ENCODE measurements at places on chromosomes 3 and 15.

- DNase-seq: peak; percentile 37
These were observed 41.0 kb upstream of the PRICKLE2 start for GRCh38 chr3:64266065-64266931.

DNA sequence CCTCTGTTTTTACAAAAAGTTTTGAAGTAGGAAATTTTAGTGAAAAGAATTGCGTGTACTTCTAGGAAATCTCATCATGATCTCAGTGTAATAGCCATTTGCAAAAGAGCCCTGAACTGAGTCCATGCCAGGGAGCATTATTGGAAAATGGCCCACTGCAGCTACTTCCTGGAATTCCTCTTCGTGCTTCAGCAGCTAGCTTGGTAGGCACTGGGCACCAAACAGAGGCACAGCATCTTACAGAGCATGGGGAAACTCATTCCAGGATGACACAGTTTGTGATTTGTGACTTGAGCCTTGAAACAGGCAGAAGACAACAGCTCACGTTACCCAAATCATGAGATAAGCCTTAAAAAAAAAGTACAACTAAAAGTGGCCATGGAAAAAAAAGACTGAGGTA is 179.1 kb downstream of the WDR72 start:
- no peak for DNase-seq

- no peak for DNase-seq
These were observed 3.4 kb downstream of the PPM1M start for GRCh38 chr3:52248816-52249547.

GRCh38 chr3:27712136-27713077 is 9.7 kb downstream of the EOMES start:
- no peak for DNase-seq

- DNase-seq: no peak
These were observed 102.5 kb downstream of the SST start for GRCh38 chr3:187567661-187568121.

DNA sequence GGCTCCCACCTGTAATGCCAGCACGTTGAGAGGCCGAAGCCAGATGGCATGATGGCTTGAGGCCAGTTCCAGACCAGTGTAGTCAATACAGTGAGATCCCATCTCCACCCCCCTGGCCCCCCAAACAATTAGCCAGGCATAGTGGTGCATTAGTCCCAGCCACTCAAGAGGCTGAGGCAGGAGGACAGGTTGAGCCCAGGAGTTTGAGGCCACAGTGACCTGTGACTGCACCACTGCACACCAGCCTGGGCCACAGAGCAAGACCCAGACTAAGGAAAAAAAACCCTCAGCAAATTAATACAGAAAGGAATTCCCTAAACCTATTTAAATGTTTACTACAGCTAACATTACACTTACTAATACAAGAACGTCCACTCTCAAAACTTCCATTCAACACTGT is 424.6 kb downstream of the SHQ1 start:
- no peak for DNase-seq

- no peak for DNase-seq
These were observed 18.7 kb upstream of the RTP2 start for GRCh38 chr3:187721055-187721454.

- DNase-seq: no peak
These were observed 408.6 kb downstream of the GBE1 start for GRCh38 chr3:81352867-81353266.

- no peak for DNase-seq
These were observed 340.8 kb upstream of the DCBLD2 start for GRCh38 chr3:99242271-99242670.

- no peak for DNase-seq
These were observed 103.3 kb upstream of the SPRED1 start for GRCh38 chr15:38149315-38149714.

- DNase-seq: no peak
These were observed at the start of gene MPI for GRCh38 chr15:74889883-74890664. MPI (plus strand) TSS chr15:74890042; CDS start chr15:74890074, 32 bp downstream.

DNA sequence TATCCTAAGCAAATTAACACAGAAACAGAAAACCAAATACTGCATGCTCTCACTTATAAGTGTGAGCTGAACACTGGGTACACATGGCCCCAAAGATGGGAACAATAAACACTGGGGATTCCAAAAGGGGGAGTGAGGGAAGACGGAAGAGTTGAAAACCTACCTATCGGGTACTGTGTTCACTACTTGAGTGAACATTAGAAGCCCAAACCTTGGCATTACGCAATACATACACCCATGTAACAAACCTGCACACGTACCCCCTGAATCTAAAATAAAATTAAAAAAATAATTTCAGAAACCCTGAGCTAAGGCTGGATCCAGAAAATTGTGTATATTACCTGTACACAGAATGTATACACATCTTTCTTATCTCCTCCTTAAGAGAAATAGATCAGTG is 42.8 kb upstream of the C3orf70 start:
- no peak for DNase-seq

DNA sequence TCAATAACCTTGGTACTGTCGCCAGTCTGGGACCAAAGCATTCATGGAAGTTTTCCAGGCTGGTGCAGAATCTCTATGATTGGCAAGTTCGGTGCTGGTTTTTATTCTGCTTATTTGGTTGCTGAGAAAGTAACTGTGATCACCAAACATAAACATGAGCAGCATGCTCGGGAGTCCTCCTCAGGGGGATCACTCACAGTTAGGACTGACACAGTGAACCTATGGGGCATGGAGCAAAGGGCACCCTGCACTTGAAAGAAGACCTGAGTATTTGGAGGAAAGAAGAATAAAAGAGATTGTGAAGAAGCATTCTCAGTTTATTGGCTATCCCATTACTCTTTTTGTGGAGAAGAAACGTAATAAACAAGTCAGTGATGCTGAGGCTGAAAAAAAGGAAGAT is 19.1 kb upstream of the EIF2B5 start:
- DNase-seq: no peak

- no peak for DNase-seq
These were observed 1.3 kb downstream of the FAIM start for GRCh38 chr3:138609898-138610266.

DNA sequence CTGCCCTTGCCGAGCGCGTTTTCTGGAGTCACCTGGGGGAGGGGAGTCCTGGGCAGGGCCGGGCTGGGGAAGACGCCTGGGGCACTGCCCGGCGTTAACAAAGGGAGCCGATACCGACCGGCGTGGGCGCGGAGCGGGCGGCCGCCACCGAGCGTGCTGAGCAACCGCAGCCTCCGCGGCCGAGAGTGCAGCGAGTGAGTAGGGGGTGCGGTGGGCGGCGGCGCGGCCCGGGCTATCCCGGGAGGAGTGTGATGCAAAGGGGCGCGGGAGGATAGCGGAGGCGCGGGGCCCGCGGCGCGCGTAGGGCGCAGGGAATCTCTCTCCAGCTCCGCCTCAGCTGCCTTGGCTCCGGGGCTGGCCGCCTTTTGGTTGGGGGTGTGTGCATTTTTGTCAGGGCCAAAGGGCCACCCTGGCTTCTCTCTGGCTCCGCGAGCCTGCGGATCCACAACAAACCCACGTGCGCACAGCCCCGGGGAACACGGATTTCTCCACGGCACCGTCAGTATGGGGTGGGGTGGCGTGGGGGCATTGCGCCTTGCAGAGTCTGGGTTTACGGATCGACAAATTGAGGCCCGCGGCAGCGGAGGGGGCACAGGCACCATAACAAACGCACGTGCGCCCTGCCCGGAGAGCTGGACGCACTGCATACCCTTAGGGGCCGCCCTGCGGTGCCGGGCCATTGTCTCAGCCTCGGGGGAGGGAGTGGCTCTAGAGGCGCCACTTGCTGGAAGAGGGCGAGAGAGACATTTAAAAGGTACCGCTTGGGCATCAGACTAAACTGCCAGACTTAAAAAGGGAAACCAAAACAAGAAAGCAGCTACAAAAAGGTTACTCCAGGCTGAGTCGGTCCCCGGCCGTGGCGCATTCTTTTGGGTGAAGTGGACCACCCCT is 560 bp downstream of the ST6GAL1 start:
- DNase-seq: no peak

- DNase-seq: no peak
These were observed 247.2 kb downstream of the PTPRG start for GRCh38 chr3:61808526-61808925.

GRCh38 chr3:184289426-184289938 is 9.6 kb upstream of the PSMD2 start:
- no peak for DNase-seq

- DNase-seq: no peak
These were observed 10.6 kb downstream of the ACAA1 start for GRCh38 chr3:38126121-38126892.

- no peak for DNase-seq
These were observed at the start of gene CTSH for GRCh38 chr15:78944669-78945407. CTSH (minus strand) TSS chr15:78945046; CDS start chr15:78944981, 65 bp downstream.
